ENCODE measurements at places on chromosomes 1 and 21.

DNA sequence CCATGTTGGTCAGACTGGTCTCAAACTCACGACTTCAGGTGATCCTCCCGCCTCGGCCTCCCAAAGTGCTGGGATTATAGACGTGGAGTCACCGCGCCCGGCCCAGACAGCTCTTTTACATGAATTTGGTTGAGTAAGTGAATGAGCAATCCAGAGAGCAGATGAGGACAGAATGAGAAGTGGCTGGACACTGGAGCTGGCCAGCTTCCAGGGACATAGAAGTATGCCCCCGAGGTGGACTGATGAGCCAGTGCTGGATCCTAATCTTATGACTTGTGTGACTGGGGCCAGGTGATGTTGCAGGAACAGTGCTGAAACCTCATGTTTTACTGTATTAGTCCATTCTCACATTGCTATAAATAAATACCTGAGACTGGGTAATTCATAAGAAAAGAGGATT is 35.9 kb upstream of the KANK4 start:
- no peak for DNase-seq

DNA sequence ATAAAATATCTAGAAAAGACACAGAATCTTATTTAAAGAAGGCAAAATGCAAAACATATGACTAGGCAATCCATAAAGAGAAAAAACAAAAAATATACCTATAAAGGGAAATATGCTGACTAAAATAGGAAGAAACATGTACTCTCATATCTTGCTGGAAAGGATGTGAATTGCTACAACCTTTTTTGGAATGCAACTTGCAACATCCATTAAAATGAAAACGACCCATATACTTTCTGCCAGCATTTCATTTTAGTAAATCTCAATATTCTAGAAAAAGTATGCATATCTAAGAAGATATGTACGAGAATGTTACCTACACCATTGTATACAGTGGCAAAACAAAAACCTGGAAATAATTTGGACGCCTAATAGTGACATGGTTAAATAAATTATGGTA is 56.6 kb downstream of the EDEM3 start:
- no peak for DNase-seq

GRCh38 chr1:201319631-201320030 is 36.3 kb downstream of the PKP1 start:
- DNase-seq: no peak

DNA sequence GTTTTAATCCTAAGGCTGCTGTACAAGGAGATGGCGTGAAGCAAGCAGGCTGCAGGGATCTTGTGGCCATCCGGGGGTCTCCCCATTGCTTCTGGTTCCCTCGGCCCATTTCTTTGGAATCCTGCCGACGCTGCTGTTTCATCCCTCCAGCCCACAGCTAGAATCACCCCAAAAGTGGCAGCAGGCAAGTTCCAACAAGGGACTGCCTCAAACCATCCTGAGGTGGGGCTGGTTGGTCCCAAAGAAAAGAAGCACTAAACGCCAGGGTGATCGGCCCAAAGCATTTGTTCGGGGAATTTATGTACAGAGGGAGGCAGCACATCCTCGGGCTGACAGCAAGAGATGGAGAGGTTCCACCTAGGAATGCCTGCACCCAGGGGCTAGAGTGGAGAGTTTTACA is 4.5 kb upstream of the MIB2 start:
- DNase-seq: no peak

DNA sequence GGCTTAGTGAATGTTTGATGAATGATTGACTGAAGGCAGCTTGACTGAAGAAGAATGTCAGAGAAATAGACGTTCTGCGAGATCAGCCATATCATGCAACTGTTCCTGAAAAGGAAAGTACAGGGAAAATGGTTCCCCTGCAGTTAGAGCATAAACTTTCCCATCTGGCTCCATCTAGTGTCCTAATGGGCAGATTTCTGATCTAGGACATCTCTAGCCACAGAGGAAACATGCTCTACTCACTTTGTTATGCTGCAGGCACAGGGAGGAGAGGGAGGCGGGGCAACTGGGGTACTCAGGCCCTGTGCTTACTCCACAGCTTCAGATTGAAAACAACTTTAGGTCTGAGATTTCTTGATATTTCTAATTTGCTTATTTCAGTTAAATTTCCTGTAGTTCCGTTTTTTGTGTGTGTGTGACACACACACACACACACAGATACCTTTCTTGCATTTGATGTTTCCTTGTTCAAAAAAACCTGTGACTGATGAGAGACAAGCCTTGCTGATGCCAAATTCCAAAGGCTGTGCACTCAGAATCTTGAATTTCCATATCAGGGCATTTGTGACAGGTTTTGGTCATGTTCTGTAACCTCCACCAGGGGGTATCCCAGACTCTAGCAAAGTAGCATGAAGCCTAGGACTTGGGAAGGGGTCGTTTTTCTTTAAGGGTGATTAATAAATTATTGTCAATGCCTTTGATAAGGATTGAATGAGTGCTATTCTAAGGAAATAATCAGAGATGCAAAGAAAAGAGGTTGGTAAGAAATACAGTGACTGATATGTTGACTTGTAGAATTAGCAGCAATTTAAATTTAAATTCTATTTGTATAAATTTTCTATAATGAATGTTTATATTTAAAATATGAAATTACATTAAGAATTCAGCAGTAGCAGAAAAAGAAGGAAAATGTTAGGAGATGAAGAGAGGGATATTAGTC is 139.7 kb upstream of the BEND5 start:
- peak; percentile 70 for DNase-seq

GRCh38 chr1:182698971-182699370 is 14.6 kb upstream of the RGS8 start:
- no peak for DNase-seq

DNA sequence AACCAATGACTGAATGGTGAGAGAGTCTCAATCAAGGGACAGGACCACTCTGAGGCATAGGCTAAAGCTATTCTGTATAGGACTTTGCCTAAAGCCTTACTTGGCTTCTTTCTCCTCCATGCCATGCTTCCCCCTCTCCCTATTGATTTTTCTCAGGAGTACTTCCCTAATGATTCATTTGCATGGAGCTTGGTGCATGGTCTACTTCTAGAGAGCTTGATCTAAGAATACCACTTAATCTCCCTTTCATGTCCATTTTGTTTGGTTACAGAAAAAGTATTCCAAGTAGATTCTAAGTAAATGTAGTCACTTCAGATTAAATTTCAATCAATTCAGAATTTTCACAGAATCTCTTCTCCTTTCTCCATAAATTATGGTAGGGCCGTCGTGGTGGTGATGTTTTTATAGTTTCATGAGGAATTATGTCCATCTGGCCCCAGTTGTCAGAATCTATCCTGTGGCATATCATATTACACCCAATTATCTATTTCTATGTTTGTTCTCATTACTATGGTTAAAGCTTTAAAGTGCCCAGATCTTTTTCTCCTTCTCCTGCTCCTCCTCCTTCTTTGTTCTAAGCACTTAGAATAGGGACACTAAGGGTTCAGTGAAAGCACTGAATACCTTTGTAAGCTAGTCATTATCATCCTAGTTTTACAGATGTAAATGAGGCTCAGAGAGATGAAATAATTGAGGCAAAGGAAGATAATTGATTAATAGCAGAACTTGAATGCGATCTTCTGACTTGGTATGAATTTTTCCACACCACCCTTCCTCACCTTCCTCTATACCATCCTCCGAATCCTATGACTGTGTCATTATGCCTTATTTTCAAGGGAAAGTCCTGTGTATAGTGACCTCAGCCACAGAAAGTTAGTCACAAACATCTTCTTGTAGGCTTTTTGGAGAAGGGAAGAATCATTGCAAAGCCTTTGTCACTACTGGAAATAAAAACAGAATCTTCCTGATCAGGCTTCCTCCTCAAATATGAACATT is 85.6 kb upstream of the ZRANB2 start:
- no peak for DNase-seq

DNA sequence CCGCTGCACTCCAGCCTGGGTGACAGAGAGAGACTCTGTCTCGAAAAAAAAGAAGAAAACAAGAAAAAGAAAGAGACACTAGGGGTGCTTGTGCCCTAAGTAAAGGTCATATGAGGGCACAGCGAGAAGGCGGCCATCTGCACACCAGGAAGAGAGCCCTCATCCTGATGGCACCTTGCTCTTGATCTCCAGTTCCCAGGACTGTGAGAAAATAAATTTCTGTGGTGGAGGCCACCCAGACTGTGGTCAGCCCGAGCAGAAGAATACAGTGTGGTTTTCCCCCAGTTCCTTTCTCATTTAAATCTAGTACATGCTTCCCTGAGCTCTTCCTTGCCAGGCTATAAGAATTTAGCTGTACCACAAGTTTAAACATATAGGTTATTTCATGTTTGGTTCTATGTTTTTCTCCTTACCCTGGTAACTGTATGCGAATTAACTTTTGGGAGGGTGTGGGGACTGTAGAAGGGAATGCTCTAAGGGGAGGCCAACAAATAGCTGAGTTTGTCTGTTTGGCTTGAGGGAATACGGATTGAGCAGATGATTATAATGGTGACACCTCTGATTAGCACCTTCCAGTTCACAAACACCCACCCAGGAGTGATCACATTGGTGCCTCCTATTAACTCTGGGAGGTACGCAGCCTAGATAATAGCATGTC is 119.6 kb upstream of the ERRFI1 start:
- no peak for DNase-seq

DNA sequence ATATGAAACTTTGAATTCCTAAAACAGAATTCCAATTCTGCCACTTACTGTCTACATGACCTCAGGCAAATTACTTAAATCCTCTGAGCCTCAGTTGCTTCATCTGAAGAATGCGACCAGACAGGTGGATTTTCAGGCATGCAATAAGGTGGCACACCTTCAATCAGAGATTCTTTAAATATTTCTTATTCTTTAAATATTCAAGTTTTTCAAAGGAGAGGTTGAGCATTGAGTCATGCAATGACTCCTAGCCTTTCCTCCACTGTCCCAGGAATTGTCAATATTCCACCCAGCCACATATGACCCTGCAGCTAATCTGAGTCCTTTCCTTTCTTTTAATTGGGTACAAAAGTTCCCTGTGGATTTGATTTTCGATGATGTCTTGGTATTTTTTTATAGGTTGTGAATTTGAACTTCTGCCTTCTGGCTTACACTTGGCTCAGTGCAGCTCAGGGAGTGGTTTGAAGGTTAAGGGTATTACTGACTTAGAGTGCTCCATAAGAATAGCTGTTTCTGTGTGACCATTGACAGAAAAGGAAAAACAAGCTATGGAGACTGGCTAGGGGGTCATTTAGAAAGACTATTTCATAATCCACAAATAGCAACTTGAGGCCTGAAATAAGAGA is 52.2 kb upstream of the PRDX6 start:
- no peak for DNase-seq

- no peak for DNase-seq
These were observed 148.6 kb upstream of the ETV3 start for GRCh38 chr1:157286646-157287420.

DNA sequence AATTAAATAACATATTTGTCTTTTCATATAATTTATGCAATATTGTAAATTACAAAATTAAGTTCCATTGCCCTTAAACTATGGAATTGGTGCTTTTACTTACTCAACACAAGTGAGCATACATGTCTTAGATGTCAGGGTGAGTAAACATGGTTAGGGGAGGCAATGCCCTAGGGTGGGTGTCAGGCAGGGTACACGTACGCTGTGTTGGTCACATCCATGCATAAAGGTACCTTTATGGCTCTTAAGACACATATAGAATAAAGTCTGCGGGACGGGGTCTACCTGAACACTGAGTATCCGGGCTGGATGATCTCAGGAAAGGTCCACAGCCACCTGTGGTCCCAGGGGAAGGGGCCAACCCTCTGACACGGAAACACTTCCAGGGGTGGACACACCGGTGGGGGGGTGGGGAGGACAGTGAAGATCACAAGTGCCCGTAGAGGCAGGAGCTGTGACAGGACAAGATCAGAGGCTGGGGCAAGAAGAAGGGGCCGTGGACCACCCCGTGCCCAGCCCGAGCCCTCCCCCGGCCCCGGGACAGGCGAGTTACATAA is 720 bp downstream of the LIN9 start:
- peak; percentile 16 for DNase-seq

DNA sequence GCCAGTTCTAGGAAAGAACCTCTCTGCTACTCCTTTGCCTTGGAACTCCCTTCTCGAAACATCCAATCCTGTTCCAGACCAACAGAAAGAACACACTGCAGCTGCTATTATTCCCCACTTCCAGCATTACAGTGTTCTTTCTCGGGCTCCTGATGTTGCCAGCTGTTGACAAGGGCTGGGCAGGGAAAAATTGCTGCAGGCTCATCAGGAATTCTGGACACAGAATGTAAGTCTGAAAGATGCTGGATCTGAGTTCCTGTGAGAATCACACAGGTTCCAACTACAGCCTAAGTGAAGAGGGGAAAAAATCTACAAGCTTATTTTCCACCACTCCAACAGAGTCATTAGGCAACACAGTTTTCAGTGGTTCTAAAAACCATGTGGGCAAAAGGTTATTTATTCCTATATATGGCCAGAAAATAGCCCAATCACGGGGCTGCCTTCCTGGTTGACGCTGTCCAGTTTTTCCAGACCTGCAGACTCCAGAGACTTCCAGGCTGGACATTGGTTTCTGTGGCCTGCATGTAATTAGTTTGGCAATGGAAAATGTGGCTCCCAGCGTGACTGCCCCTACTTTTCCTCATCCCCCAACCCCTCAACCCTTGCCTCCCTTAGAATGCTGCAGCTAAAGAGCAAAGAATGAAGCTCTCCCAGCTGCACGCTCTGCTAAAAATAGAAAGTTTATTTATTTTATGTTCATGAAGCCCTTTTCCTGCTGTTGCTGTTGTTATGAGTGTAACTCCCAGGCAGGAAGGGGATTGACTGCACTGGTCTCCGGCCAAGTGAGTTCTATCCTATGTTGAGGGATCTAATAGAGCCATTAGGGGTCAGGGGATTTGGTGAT is 8.3 kb upstream of the KIAA0040 start:
- DNase-seq: no peak

DNA sequence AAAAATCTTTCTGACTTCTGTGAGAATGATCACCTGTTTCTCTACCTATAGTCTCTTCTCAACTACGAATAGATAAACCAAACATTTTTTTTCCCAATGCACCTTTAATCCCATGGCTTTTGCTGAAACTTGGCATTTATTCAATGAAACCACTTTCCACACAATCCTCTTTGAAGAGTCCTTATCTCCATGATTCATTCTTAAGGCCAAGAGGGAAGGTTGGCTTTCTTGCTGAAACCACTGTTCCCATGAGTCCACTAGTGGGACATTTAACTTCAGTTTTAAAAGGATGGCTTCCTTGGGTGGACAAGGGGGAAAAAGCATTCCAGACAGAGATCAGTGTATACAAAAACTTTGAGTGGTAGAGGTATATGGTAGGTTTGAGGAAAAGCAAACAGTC is 73.6 kb downstream of the CRB1 start:
- no peak for DNase-seq

Data from SK-MEL-5 (cell line).